ENCODE measurements at places on chromosomes 16 and 17.

DNA sequence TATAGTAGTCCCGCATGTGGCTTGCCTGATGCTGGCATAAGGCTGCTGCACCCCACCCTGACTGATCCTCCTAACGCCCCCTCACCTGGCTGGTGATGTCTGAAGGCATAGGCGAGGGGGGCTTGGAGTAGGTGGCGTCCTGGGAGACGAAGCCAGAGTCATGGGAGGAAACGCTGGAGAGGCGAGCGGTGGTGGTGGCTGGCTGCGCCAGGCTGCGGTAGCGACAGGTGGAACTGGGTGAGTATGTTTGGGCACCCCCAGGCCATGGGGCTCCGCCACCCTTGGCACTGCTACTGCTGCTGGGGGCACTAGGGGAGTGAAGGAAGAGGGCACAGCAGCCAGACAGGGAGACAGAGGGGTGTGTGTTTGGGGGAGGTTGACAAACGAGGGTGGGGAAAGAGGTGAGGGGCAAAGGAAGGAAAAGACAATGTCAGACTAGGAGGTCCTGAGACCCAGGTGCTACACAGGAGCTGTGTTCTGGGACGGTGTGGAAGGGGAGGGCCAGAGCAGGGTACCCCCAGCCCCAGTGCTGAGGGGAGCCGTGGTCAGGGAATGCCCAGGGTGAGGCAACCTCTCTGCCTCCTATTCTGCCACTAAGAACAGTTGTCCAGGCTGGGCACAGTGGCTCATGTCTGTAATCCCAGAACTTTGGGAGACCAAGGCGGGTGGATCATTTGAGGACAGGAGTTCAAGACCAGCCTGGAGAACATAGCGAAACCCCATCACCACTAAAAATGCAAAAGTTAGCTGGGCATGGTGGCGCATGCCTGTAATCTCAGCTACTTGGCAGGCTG is 11.4 kb downstream of the MTSS2 start:
- DNase-seq, result no peak

GRCh38 chr17:80887639-80888175 is 103.9 kb upstream of the CHMP6 start:
- DNase-seq, result no peak

GRCh38 chr16:15513156-15513555 is 78.8 kb downstream of the BMERB1 start:
- DNase-seq, result no peak

GRCh38 chr16:71384073-71384724 is 25.7 kb downstream of the CALB2 start:
- no peak for DNase-seq

DNA sequence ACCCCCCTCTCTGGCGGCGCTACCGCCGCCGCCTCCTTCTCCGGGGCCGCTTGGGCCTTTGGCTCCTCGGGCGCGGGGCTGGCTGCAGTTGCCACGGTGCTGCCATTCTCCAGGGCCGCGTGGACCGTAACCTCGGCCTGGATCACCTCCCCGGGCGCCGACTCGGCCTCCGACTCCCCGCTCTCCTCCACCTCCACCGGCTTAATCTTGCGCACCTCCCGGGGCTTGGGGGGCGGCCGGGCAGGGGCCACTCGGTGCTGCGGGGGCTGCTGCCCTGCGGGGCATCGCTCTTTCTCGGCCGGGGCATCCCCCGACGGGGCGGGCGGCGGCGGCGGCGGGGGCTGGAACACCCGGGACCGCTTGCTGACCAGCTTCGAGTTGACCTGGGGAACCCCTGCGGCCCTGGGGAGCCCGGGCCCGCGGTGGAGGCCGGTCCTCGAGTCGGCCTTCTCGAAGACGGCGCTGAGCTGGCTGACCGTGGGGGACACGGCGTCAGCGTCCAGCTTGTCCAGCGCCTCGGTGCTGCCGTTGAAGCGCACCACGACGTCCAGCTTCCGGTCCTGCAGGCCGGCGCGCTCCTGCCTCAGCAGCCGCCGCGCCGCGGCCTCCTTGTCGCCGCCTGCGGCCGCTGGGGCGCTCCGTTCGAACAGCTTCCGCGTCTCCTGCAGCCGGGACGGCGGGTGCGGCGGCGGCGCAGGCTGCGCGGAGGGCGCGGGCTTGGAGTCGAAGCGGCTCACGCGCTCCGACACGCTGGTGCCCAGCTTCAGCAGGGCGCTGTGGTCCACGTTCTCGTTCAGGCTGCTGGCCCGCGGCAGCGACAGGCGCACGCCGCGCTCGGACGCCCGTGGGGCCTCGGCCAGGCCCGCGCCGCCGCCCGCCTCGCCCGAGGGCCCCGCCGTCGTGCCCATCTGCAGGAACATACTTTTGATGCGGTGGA is 792 bp downstream of the PPP1R9B start:
- peak; percentile 58 for DNase-seq

- DNase-seq, result no peak
Measured at GRCh38 chr16:58828901-58829545, 94.9 kb upstream of the GOT2 start.

- DNase-seq, result no peak
Measured at GRCh38 chr17:13953841-13954240, 115.5 kb upstream of the COX10 start.

DNA sequence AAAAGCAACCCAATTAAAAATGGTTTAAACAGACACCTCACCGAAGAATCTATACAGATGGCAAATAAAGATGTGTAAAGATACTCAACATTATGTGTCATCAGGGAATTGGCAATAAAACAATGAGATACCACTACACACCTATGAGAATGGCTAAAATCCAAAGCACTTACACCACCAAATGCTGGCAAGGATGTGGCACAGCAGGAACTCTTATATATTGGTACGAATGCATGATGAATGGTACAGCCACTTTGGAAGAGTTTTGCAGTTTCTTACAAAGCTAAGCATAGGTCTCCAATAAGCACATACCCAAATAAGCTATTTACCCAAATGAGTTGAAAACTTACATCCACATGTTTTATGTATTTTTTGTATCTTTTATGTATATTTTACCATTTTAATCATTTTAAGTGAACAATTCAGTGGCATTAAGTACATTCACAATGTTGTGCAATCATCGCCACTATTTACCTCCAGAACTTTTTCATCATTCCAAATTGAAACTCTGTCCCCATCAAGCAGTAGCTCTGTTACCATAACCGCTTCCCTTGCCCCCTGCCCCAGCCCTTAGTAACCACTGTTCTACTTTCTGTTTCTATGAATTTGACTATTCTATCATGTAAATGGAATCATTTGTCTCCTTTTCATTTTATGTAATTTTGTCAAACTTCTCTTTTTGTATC is 6.7 kb upstream of the ALDH3A2 start:
- no peak for DNase-seq

DNA sequence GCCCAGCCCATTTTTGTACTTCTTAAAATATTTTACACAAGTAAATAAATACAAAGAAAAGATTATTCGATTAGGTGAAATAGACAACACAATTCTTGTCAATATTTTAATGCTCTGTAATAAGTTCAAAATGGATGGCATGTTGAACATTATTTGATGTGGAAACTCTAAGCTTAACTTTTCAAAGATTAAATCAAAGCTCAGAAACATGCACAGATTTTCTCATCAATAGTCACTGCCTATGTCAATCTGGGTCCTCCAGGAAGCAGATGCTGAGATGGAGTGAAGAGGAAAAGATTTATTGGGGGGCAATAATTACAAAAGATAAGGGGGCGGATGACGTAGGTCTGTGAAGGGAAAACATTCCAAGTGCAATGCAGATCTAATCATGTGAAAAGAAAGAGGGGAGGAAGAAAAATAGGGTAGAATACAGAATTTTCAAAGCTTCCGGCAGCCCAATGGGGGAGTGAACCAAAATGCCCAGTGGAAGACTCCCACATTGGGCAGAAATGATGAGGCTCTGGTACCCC is 50.5 kb downstream of the COPRS start:
- DNase-seq, result no peak

DNA sequence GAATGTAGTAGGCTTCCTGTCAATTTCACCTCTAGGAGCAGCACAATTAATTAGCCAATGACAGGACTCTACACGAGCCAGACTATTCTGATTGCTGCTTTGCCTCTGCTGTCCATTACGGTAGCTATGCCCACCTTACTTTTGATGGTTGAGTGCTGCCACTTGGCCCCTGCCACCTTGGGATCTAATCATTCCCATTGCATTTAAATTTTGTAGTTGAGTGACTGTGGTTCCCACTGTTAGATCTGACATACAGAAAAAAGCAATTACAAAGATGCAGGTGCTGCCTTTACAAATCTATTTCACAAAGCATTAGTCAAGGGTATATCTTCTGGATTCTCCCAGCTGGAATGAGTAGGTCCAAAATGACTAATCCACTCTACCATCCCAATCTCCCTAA is 39.9 kb downstream of the CRISPLD2 start:
- DNase-seq, result no peak

DNA sequence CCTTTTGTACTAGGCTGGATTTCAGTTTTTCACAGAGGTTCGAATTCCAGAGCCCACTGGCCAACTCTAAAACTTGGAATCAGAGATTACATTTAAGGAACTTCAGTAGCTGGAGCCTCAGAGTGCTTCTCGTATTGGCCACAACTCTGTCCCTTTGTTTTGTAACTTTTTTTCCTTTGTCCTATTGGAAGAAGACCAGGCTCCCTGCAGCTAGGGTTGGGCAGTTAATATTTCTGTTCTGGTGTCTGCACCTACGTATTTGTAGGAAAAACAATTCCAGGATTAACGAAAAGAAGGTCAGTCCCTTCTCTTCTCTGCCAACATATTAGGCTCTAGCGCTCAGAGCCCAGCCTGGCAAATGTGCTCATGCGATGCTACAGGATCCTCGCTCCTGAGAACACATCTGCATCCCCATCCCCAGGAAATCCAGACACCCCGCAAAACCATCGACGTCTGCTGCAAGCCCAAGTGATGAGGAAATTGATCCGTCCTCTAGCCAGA is 1.9 kb downstream of the CDH11 start:
- no peak for DNase-seq
